Endothelial cell (in vitro differentiated cells): ENCODE measurements at places on chromosomes 2 and 18.

DNA sequence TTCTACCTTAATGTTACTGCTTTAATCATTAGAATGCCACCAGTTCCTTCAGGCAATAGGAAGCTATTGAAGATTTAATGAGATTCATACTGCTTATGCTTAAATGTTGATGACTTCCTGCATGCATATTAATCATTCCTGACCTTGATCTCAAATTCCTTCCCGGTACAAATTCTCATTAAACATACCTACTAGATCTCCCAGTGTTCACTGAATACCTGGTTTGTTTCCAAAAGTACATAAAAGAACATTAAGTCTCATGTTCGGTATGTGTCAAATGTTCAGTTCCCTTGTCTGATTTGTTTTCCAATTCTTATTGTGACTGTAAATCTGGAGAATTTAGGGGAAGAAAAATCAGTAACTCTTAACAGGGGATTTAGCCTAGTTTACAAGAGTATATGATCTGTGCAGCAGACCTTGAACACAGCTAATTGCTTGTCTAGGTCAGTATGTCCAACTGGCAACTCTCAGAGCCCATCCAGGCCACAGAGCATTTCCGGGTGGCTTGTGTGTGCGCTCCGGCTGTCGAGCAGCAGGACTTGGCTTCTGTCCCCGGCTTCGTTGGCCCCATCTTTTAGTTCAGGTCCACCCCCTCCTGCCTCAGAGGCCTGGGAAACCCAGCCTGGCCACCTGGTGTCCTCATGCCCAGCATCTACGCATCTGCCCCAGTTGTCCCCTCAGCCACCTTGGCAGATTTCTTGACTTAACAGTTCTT, 13.1 kb downstream of the METAP1D start:
- no peak overlapping the region for H3K27ac ChIP-seq
- H3K4me1 ChIP-seq, result peaks cover 2% of the 10 kb centered on the region
- DNase-seq, result no peak
- H3K27me3 ChIP-seq, result peaks cover 2% of the 10 kb centered on the region
- H3K4me3 ChIP-seq, result no peak overlapping the region

DNA sequence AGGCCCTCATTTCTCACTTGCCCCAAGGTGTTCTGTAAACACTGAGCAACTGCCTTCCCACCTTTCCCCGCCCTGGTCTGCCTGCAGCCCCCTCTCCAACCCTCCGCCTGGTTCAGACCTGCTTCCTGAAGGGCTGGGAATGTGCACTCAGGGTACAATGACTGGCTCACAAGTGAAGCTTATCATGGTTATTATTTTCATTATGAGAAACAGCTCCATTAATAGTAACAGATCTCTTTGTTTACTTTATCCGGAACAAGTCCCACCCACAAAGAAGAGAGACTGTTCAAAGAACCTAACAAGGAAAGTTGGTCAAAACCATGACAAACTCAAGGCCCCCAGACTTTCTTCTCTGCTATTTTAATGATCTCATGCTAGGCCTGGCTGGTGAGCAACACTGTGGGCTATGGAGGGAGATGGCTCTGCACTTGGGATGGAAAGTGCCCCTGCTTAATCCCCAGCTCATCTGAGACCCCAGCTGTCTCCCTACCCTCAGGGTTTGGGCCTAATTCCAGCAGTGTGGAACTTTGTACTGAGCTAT, 36.7 kb downstream of the ARHGAP25 start:
- no peak for DNase-seq
- no peak overlapping the region for H3K4me3 ChIP-seq
- H3K27ac ChIP-seq, result no peak overlapping the region
- peaks cover 13% of the 10 kb centered on the region for H3K36me3 ChIP-seq
- H3K27me3 ChIP-seq, result peaks cover 6% of the 10 kb centered on the region
- peaks cover 45% of the 10 kb centered on the region for H3K4me1 ChIP-seq

- no peak for DNase-seq
- H3K4me3 ChIP-seq, result no peak overlapping the region
- H3K4me1 ChIP-seq, result no peaks in the 10 kb centered on the region
- H3K27ac ChIP-seq, result no peak overlapping the region
- H3K36me3 ChIP-seq, result no peaks in the 10 kb centered on the region
Measured at GRCh38 chr18:69686861-69687260, 260.8 kb downstream of the CD226 start.

DNA sequence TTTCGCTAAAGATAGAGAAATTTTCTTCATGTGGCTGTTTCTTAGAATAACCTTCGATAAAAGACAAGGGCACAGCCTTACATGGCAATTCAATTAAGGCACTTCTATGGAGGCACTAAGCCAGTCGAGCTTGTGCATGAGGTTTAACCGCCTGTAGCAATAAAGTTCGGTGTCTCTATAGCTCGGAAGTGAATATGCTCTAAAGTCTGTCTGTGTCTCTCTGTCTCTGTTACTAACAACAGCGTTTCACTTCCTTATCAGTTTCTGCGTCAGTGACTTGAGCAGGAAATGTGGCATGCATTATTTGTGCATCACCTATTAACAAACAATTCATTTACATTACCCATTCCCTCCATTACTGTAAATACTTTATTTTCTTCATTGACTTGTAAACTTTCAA, 365.1 kb upstream of the NETO1 start:
- H3K27me3 ChIP-seq, result no peaks in the 10 kb centered on the region
- H3K4me1 ChIP-seq, result no peaks in the 10 kb centered on the region
- no peak overlapping the region for H3K27ac ChIP-seq

GRCh38 chr2:66539452-66539851, 104.5 kb downstream of the MEIS1 start:
- no peak overlapping the region for H3K27ac ChIP-seq
- H3K36me3 ChIP-seq, result no peaks in the 10 kb centered on the region
- H3K4me1 ChIP-seq, result no peaks in the 10 kb centered on the region
- H3K27me3 ChIP-seq, result peaks cover 1% of the 10 kb centered on the region

DNA sequence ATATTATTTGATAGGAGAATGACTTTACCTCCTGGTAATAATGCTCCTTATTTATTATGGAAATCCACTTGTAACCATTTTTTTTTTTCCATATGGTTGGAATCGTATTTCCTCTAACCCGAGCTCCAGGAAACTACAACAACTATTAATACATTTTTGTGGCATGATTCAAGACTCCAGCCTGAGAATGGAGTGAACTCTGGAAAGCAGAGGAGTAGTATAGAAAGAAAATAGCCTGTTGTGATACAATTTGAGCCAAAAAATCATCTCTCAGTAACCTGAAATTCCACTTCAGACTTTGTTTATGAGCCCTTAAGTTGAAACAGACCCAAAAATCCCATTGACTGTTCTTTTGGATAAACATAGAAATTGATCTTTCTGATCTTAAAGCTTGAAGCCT, 921.1 kb downstream of the SOCS6 start:
- H3K36me3 ChIP-seq, result peaks cover 9% of the 10 kb centered on the region
- H3K27me3 ChIP-seq, result peaks cover 7% of the 10 kb centered on the region
- H3K4me1 ChIP-seq, result no peaks in the 10 kb centered on the region

DNA sequence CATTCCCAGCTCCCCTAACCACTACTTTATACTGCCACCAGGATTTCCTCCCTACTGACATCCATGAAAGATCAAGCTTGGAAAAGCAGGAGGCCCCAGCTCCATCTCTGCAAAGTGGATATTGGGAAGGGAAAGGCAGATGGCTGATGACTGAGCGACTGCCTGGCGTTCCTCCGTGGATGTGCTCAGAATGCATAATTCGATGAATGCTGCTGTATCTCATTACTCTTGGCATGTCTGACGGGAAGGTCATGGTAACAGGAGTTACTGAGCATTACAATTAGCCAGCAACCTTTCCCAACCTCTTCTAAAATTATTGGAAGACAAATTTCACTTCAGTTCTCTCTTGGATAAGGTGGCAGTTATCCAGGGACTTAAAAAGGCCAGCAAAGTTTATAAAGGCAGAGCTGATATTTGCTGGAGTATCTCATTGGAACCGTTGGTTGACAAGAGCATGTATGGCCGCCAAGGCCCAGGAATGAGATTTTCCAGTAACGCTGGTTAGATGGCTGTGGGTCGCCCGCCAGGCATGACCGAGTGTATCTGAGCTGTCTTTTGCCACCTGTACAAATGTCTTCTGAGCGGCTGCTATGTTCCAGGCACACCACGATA, 34.5 kb downstream of the KCNE4 start:
- no peaks in the 10 kb centered on the region for H3K36me3 ChIP-seq
- H3K4me3 ChIP-seq, result no peak overlapping the region
- H3K27ac ChIP-seq, result no peak overlapping the region

GRCh38 chr2:152024477-152024876, 74.4 kb downstream of the CACNB4 start:
- H3K27ac ChIP-seq, result no peak overlapping the region
- no peaks in the 10 kb centered on the region for H3K4me1 ChIP-seq
- DNase-seq, result no peak
- H3K4me3 ChIP-seq, result no peak overlapping the region
- peaks cover 1% of the 10 kb centered on the region for H3K27me3 ChIP-seq
- H3K36me3 ChIP-seq, result no peaks in the 10 kb centered on the region

DNA sequence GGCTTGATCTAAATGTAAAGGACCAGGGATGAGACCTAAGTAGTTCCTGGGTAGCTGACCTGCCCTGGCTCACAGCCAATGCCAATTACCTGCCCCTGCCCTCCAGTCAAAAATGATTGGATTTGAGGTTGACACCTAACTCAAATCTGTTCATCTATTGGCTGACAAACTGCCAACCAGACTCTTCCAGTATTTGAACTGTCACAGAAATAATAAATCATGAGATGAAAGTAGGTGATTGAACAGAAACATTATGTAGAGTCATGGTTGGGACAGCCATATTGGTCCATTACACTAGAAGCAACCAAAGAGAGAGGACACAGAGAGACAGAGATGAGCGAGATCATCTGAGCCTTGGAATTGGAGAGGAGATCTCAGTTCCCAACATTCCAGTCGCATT, 109.1 kb downstream of the ATL2 start:
- no peaks in the 10 kb centered on the region for H3K4me1 ChIP-seq
- H3K4me3 ChIP-seq, result no peak overlapping the region
- no peaks in the 10 kb centered on the region for H3K27me3 ChIP-seq

- H3K4me1 ChIP-seq, result peaks cover 13% of the 10 kb centered on the region
- no peak overlapping the region for H3K27ac ChIP-seq
- H3K27me3 ChIP-seq, result no peaks in the 10 kb centered on the region
- no peak overlapping the region for H3K4me3 ChIP-seq
Measured at GRCh38 chr18:7360606-7361170, 129.8 kb downstream of the LRRC30 start.

DNA sequence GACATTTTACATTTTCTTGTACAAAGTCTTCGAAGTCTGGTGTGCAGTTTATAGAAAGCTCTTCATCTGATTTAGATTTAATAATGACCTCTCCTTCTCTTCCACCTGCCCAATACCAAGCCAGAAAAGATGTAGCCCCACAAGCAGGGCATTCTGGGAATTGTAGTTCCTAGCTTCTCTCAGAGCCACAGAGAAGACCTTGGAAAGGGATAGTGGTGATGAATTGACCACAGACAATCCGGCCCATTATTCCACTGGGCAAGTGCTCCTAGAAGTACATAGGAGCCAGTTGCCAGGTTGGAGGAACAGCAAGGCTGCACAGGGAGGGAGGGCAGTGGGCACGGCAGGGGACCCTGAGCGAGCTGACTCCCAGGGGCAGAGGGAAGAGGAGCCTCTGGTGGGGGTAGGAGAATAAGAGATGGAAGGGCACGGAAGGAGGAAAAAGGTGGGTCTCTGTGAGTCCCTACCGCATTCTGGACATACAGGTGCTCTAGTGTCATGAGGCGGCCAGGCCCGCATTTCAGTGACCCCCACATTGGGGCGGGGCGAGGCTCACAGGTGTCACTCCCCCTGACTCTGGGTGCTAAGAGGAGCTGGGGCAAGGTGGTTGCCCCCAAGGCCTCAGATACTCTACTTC, 152.5 kb upstream of the HAAO start:
- peaks cover 6% of the 10 kb centered on the region for H3K27me3 ChIP-seq
- H3K27ac ChIP-seq, result no peak overlapping the region
- no peaks in the 10 kb centered on the region for H3K36me3 ChIP-seq
- DNase-seq, result no peak
- peaks cover 13% of the 10 kb centered on the region for H3K4me1 ChIP-seq

GRCh38 chr2:237722616-237723015, 76.0 kb upstream of the RBM44 start:
- no peak overlapping the region for H3K27ac ChIP-seq
- no peak for DNase-seq
- H3K27me3 ChIP-seq, result peaks cover 1% of the 10 kb centered on the region
- no peak overlapping the region for H3K4me3 ChIP-seq
- H3K4me1 ChIP-seq, result peaks cover 8% of the 10 kb centered on the region

- H3K36me3 ChIP-seq, result peaks cover 61% of the 10 kb centered on the region
- H3K4me1 ChIP-seq, result peaks cover 21% of the 10 kb centered on the region
Measured at GRCh38 chr2:71682341-71682740, 229.0 kb downstream of the DYSF start.

GRCh38 chr18:38322206-38322605, 756.6 kb upstream of the CELF4 start:
- DNase-seq, result no peak
- no peak overlapping the region for H3K4me3 ChIP-seq
- no peaks in the 10 kb centered on the region for H3K4me1 ChIP-seq
- no peaks in the 10 kb centered on the region for H3K36me3 ChIP-seq
- H3K27ac ChIP-seq, result no peak overlapping the region
- no peaks in the 10 kb centered on the region for H3K27me3 ChIP-seq

DNA sequence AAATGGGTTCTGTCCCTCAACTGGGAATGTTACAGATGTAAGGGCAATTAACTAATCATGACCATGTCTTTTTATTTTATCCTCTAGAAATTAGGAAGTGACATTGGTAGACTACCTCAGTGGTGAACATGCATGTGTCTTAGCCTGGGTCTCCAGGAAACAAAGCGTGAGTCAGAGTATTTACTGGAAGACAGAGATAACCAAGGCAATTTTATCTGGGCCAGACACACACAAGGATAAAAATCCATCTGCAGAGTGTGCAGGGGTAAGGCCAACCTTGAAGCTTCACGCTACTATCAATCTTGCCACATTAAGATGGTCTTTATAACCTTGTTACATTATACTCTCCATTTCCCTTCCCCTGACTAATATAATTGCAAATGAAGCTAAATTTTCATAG, 487.5 kb downstream of the SUCLG1 start:
- H3K27me3 ChIP-seq, result no peaks in the 10 kb centered on the region
- H3K4me3 ChIP-seq, result no peak overlapping the region
- H3K27ac ChIP-seq, result no peak overlapping the region
- H3K36me3 ChIP-seq, result peaks cover 4% of the 10 kb centered on the region
- no peaks in the 10 kb centered on the region for H3K4me1 ChIP-seq
